Activated CD4-positive, alpha-beta T cell treated with anti-CD3 and anti-CD28 coated beads, Interleukin-2, amount 50 U/mL, for 24 hours (primary cell): ENCODE measurements at places on chromosomes 2 and 18.

- no peak for DNase-seq
These were observed 155.2 kb downstream of the BCL2 start for GRCh38 chr18:63164396-63164795.

DNA sequence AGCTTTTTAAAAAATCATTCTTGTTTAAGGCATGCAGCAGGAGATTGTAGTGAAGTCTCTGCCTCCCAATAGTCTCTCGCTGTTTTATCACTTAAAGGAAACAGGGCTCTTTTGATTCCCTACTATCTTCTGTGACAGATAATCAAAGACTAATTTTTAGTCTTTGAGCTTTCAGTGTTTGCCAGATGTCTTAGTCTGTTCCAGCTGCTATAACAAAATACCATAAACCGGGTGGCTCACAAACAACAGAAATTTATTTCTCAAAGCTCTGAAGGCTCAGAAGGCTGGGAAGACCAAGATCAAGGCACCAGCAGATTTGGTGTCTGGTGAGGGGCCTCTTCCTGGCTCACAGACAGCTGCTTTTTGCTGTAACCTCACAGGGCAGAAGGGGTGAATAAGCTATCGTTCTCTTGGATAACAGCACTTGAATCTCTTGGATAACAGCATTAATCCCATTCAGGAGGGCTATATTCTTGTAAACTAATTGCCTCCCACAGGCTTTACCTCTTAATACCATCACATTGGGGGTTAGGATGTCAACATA lies 37.8 kb upstream of the STAT4 start:
- no peak for DNase-seq

GRCh38 chr2:61233581-61233980 lies 71.6 kb downstream of the C2orf74 start:
- no peak for DNase-seq

- DNase-seq, result no peak
These were observed 2.5 kb upstream of the RAB17 start for GRCh38 chr2:237593036-237593435.

DNA sequence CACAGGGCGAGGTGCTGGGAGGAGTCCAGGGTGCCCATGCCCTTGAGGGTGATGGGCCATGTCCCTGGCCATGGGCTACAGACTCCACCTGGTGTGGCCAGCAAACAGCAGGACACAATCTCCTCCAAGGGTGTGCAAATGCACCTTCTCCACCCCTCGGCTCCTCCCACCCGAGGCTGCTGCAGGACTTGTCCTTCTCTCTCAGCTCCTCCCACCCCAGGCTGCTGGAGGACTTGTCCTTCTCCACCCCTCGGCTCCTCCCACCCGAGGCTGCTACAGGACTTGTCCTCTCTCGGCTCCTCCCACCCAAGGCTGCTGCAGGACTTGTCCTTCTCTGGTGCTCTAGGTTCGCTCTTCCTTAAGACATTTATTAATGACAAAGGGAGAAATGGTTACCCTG lies 57.3 kb upstream of the SNTG2 start:
- DNase-seq, result no peak

DNA sequence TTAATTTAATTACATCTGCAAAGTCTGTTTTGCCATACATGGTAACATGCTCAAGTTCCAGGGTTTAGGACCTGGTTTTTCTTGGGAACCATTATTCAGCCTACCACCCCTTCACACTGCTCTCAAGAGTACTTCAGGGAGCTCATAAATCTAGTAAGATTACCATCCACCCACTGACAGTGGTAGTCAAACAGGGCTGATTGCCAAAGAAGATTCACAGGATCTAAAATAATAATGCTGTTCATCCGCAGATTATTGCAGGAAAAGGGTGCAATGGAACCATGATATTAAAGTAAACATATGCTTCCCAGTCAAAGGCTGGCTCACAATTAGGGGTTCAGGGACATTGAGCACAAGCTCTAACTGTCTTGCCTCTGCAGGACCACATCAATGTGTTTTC lies 148.0 kb upstream of the CYRIA start:
- no peak for DNase-seq

GRCh38 chr18:44541781-44542180 lies 138.9 kb upstream of the SETBP1 start:
- no peak for DNase-seq

DNA sequence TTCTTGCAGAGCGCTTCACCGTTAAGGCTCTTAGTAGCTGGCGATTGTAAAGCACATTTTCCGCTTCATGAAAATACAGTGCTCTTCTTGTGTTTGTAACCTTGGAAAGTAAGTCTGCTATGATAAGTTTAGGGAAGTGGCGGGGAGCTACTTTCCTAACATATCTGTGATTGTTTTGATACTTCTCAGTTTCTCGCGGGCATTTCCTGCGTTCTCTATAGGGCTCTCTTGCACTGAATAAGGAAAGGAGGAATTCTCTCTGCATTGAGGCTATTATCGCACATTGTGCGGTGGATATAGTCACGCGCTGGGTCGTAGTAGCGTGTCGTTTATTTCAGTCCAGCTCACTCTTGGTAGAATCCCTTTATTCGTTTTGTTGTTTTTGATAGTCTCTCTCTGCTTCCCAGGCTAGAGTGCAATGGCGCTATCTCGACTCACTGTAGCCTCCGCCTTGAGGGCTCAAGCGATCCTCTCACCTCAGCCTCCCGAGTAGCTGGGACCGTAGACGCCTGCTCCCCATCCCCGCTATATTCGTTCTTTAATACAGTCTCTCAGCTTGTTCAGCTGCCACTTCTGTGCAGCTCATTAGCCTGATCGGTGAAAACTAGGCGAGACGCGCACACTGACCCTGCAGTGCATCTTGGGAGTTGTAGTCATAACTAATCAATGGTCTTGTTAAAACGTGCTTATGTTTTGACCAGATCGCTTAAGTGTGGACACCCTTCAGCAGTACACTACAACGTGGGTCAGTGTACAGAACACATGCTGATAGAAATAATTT lies 1.0 kb upstream of the PPP4R3B start:
- peak; percentile 42 for DNase-seq
